ENCODE measurements at places on chromosomes 1 and 21. TPM values are rescaled to one million over a fixed set of nuclear protein-coding genes. Genes with fewer than 3 reads are reported as not detected.

- DNase-seq, result no peak
- no peaks in the 10 kb centered on the region for H3K27me3 ChIP-seq
- H3K36me3 ChIP-seq, result no peaks in the 10 kb centered on the region
- no peak overlapping the region for H3K27ac ChIP-seq
Measured at GRCh38 chr1:24362982-24363614, 43.9 kb downstream of the GRHL3 start.

DNA sequence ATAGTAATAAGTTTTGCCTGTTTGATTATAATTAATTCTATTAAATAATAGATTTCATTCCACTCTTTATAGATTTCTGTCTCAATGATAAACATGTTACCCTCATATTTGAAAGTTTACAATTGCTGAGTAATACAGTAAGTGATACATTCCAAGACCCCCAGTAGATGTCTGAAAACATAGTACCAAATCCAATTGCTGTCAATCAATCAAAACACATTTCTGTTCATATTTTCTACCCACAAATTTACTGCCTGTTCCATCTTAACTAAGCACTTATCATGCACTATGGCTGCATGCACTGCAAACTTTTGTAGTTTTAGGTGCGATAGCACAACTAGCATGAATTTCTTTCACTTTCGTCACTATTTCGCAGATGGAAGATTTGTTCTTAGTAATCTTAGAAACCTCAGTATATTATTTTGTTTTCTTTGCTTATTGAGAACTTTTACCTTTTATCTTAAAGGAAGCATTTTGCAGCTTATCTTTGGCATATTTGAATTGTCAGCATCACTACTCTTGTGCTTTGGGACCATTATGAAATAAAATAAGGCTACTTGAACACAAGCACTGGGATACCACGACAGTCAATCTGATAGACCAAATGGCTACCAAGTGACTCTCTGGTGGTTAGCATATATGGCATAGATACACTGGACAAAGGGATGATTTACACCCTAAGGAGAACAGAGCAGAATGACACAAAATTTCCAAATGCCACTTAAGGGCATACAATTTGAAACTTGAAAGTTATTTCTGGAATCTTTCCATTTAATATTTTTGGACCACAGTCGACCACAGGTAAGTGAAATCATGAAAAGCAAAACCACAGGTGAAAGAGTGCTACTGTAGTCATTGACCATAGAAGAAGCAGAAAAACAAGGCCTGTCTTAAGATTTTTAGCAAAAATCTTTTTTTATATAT lies 67.6 kb downstream of the RGS13 start:
- peaks cover 4% of the 10 kb centered on the region for H3K4me1 ChIP-seq
- no peak overlapping the region for H3K4me3 ChIP-seq
- no peaks in the 10 kb centered on the region for H3K27me3 ChIP-seq
- no peaks in the 10 kb centered on the region for H3K36me3 ChIP-seq
- H3K27ac ChIP-seq, result no peak overlapping the region

DNA sequence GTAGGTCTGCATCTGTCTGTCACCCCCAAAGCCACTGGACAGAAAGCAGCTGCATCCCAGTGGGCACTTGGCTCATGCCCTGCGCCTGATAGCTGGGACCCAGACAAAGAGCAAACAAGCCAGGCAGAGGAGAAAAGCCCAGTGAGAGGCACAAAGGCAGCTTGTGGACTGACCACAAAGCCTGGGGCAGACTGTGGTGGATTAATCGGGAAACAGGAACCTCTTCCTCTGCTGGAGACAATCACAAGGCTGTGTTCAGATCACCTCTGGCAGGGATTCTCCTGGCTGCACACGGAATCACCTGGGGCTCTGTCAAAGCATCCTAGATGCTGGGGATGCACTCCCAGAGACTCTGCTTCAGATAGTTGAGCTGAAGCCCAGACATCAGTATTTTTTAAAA lies 15.2 kb upstream of the GJB5 start:
- H3K4me1 ChIP-seq, result peaks cover 5% of the 10 kb centered on the region
- no peak for DNase-seq
- no peaks in the 10 kb centered on the region for H3K27me3 ChIP-seq
- H3K36me3 ChIP-seq, result no peaks in the 10 kb centered on the region
- no peak overlapping the region for H3K27ac ChIP-seq
- no peak overlapping the region for H3K4me3 ChIP-seq

DNA sequence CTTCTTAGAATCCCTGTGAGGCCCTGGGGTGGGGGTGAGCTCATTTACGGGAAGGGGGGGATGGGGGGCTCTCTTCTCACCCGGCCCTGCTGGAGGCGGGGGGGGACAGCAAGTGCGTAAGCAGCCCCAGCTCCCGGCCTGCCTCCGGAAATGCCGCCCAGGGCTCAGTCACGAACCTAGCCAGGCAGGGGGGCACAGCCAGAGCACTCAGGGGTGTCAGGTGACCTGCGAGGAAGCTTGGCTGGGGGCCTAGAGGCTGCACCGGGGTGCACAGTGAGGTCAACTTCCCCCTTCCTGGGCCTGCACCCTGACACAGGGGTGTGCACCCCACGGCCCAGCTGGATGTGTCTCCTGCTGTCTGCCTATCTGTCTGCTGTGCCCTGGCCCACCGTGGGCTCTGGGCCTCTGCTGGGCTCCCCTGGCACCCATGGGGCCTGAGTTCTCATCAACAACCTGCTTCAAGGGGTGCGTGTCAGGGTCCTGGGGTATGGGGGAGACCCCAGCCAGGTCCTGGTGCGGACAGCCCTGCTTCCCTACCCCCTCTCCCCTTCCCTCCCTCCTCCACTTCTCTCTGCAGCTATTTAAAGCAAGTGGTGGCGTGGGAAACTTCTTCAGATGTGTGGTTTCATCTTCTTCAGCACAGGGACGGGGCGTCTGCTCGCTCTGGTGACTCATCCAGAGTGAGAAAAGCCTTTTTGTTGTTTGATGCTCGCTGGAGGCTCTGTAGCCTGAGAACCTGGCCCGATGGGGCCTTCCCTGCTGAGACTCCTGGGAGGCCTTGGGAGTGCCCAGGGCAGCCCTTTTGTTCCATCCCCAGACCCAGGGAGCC lies 92.5 kb upstream of the RUNX3 start:
- no peaks in the 10 kb centered on the region for H3K36me3 ChIP-seq
- no peak for DNase-seq
- no peaks in the 10 kb centered on the region for H3K27me3 ChIP-seq
- H3K4me1 ChIP-seq, result no peaks in the 10 kb centered on the region
- no peak overlapping the region for H3K4me3 ChIP-seq

- no peak overlapping the region for H3K4me3 ChIP-seq
- no peak for DNase-seq
- no peaks in the 10 kb centered on the region for H3K4me1 ChIP-seq
- H3K36me3 ChIP-seq, result peaks cover 7% of the 10 kb centered on the region
- H3K27me3 ChIP-seq, result no peaks in the 10 kb centered on the region
Measured at GRCh38 chr1:212366901-212367300, 47.8 kb downstream of the PACC1 start.

- no peaks in the 10 kb centered on the region for H3K4me1 ChIP-seq
- no peak overlapping the region for H3K4me3 ChIP-seq
- DNase-seq, result no peak
- H3K36me3 ChIP-seq, result peaks cover 3% of the 10 kb centered on the region
- no peak overlapping the region for H3K27ac ChIP-seq
Measured at GRCh38 chr1:36339615-36340014, 16.2 kb upstream of the EVA1B start.

The PPOX gene
- total RNA-seq, result 6.2 TPM

DNA sequence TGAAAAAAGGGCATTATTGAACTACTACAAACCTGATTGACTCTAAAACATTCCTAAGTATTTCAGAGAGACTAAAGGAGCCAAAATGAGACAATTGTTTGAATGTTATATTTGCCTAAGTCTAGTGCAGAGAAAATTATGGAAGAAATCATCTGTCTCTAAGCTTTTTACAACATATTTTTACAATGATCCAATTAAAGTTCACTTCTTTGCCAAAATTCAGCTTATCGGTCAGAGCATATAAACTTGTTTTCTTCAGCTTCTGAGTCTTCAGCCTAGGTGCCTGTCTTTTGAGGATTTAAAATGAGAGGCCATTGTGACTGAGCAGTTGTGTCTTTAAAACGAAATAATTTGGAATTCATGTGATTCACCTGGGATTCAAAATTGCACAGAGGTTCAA lies 181.2 kb upstream of the SGIP1 start:
- DNase-seq, result no peak
- no peaks in the 10 kb centered on the region for H3K27me3 ChIP-seq
- H3K27ac ChIP-seq, result peak overlapping the region; percentile 33
- H3K36me3 ChIP-seq, result peaks cover 4% of the 10 kb centered on the region
- peaks cover 6% of the 10 kb centered on the region for H3K4me1 ChIP-seq
- H3K4me3 ChIP-seq, result no peak overlapping the region

DNA sequence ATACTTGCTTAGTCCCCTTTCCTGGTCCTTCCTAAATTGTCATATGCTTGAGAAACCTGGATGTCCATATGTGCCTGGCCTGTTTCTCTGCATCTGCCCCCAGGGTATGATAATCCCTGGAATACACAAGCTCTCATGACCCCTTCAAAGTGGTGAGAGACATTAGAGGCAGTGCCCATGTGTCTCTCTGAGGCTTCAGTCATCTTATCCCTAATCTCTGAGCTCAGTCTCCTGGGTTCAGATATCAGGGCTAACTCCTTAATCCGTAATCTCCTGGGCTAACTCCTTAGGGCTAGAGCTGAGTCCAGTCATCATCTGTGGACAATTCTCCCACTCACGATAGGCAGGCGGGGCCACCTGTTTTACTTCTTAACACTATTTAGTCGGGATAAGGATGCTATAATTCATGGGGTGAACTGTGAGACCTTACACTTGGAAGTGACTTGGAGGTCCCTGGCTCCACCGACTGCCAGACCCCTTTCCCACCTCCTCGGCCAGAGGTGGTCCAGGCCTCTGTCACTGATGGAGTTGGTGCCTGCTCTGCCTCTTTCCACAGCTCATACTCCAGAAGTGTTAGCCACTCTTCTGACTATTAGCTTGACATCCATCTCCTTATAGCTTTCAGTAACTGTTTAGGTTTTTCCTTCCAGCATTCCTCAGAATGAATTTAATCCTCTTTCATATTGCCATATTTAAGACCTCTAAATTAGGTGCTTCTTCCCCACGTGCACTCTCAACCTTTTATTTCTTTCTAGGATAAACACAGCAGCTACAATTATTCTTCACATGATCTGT lies 22.7 kb downstream of the CCN1 start:
- no peak for DNase-seq
- H3K27ac ChIP-seq, result no peak overlapping the region
- H3K36me3 ChIP-seq, result no peaks in the 10 kb centered on the region
- H3K4me3 ChIP-seq, result no peak overlapping the region
- H3K27me3 ChIP-seq, result no peaks in the 10 kb centered on the region

The CFHR4 gene
- 30.3 TPM for total RNA-seq

The GUCA2A gene
- not detected for total RNA-seq

DNA sequence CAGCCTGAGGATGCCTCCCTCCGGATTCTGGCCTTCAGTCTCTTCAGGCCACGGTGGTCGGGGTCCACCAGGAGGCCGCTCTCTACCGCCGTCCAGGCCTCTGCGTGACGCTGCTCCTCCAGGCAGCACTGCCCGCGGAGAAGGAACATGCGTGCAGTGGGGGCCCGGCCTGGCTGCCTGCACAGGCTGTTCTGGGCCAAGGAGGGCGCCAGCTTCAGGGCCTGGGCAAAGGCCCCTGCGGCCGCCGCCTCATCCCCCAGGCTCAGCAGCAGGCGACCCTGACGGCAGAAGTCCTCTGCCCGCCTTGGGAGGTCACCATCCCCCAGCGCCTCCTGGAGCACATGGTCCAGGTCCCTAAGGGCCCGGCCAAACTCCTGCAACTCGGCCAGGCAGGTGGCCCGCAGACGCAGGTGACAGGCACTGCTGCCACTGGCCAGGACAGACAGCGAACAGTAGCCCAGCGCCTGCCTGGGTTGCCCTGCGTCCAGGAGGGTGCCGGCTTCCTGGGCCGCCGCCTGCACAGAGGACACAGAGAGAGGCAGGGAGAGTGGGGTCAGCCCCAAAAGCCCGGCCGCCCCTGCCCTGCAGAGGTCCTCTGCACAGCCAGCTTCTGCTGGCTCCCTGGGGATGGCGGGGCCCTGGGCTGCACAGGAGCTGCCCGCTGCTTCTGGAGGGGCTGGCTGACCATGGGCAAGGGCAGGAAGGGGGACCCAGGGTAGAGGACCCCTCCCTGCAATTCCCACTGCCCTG lies 8.7 kb upstream of the MMEL1 start:
- peaks cover 5% of the 10 kb centered on the region for H3K4me1 ChIP-seq
- no peak overlapping the region for H3K4me3 ChIP-seq
- no peak overlapping the region for H3K27ac ChIP-seq
- DNase-seq, result no peak

DNA sequence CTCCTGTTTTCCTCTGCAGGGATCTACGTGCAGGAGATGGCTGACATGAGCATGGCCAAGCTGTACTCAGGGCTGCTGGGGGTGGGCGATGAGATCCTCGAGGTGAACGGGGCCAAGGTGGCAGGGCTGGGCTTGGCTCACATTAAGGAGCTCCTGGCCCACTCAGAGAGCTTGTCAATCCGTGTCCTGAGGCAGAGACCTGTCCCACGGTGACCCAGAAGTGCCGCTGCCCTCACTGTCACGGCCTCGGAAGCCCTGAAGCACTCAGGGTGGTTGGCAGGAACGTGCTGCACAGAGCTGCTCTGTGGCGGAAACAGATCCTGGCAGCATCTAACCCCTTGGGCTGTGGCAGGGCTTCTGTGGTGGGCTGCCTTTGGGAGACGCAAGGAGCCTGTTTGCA lies 37.6 kb downstream of the KIAA1614 start:
- H3K4me3 ChIP-seq, result no peak overlapping the region
- H3K36me3 ChIP-seq, result no peaks in the 10 kb centered on the region
- DNase-seq, result no peak

DNA sequence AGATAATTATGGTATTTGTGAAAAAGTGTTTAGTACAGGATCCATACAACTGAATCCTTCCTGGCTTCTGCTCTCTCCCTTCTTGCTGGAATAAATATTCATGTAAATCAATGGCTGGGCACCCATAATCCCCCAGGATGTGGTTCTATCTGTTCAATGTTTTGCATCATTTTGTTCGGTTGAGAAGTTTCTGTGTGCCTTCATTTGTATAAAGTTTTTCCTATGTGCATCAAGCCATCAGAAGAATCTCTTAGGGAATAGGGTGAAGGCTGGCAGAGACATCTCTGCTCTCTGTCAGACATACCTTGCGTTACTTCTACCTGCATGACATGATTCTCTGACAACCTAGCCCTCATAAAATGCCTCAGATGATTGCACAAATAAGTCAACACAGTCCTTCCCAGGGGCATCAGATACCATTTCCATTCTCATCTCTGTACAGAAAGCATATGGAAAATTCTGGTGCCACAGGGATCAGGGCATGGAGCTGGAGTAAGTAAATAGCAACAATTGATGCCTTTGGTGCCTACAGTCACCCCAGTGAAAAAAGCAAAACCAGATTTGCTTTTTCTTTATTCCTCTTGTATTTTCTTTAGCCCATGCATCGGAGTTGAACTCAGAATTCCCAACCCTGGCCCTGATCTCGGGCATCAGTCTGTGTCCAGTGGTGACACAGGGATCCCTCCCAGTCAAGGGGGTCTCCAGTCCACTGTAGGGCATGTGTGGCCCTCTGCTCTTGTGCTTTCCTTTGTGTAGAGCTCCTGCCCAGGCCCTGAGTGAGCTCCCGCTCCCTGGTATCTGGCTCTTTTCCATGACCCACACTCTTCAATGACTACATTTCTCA lies 39.7 kb upstream of the ATP1A1 start:
- no peaks in the 10 kb centered on the region for H3K27me3 ChIP-seq
- peak overlapping the region; percentile 57 for H3K27ac ChIP-seq
- H3K4me3 ChIP-seq, result no peak overlapping the region
- no peaks in the 10 kb centered on the region for H3K36me3 ChIP-seq
- peaks cover 28% of the 10 kb centered on the region for H3K4me1 ChIP-seq
